Activated CD4-positive, alpha-beta T cell treated with anti-CD3 and anti-CD28 coated beads for 48 hours (primary cell): ENCODE measurements at places on chromosomes 12 and 14.

DNA sequence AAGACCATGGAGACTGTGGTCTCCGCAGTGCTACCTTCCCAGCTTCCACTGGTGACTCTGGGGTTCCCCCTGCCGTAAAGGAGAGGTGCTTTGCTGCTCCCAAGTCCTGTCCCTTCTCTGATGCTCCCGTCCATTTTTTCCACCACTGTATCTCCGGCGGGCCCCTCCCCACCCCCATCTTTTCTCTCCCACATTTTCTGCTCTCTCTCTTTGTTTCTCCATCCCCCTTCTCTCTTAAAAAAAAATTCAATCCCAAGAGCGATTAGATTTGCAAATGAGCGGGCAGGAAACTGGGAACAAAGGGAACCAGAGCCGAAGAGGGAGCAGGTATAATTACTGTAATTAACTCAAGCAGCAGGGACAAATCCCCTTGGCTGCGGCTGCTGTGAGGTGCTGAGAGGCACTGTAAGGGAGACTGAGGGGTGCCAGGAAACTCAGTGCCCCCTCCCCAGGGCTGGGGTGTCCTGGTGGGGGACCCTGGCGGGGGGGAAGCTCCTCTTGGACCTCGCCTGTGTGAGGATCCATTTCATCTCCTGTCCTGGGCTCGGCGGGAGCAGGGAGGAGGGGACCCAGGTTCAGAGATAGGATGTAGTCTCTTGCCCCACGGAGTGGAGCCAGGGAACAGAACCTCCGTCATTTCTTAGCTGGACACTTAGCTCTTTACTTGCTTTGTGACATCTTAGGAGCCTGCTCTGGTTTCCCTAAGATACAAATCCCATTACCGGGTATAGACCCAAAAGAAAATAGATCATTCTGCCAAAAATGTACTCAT lies 140.4 kb upstream of the NRXN3 start:
- no peak for DNase-seq

DNA sequence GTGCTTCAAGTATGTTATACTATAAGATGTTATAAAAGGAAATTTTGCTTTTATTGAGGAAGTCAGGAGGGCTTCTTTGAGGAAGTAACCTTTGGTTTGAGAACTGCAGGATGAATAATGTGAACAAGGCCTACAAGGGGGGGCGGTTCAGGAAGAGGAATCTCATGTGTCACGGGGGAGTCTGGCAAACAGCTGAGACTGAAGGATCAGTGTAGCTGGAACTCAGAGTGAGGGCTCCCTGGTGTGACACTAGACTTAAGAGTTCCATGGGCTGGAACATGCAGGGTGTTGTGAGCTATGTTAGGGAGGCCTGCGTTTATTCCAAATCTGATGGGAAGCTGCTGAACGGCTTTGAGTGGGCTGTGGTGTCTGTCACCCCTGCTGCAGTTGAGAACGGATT lies 62.3 kb downstream of the UNC79 start:
- no peak for DNase-seq

GRCh38 chr14:31059152-31059924 lies 33.2 kb upstream of the STRN3 start:
- DNase-seq, result no peak

- no peak for DNase-seq
Observed at GRCh38 chr12:132700212-132700822, 10.3 kb upstream of the PGAM5 start.

- DNase-seq, result no peak
Observed at GRCh38 chr12:15801770-15802744, 12.9 kb upstream of the EPS8 start.
